ENCODE measurements at places on chromosomes 13 and 19.

DNA sequence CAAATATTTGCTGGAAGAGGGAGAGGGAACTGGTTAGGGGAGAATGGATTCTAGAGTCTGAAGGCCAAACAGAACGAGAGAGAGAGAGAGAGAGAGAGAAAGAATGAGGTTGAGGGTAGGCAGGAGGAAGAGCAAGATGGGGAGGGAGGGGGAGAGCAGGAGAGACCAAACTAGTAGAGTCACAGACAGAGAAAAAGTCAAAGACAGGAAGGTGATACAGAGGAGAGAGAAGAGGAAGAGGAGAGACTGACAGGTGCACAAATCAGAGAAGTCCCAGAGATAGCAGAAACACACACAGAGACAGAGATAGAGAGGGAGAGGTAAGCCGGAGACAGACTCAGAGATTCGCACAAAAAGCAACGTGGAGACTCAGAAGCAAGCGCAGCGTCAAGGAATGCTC lies 5.6 kb upstream of the CACNG6 start:
- no peak for DNase-seq

- DNase-seq, result no peak
Measured at GRCh38 chr13:79846386-79846785, 365.4 kb downstream of the NDFIP2 start.

DNA sequence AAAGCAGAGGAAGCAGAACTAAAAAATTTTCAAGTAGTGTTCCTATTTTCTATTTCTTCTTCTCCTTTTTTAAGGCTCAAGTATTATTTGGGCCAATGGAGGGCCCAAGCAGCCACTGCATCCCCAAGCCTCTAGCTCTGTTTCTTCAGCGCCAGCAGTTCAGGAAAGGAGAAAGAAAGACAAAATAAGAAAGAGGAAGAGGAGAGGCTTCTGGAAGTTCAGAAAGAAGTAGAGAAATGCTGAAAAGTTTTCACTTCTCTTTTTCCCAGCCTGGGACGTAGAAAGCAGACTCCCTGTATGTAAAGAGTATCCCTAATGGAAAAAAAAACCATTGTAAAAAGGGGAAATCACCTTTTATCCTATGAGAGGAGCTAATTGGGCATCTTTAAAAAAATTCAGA lies 165.5 kb upstream of the KLF12 start:
- DNase-seq, result no peak

GRCh38 chr13:43444081-43444480 lies 342.7 kb downstream of the ENOX1 start:
- DNase-seq, result no peak

DNA sequence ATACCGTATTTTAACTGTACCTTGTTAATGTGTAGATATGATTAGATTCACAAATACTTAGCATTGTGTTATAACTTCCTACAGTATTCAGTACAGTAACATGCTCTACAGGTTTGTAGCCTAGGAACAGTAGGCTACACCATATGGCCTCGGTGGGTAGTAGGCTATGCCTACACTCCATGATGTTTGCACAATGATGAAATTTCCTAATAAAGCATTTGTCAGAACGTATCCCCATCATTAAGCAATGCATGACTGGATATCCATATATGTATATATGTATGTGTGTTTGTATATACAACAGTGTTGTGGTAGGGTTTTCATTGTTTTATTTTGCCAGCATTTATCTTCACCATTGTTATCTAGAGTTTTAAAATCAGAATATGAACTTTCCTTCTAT lies 119.4 kb downstream of the SLC7A1 start:
- no peak for DNase-seq

DNA sequence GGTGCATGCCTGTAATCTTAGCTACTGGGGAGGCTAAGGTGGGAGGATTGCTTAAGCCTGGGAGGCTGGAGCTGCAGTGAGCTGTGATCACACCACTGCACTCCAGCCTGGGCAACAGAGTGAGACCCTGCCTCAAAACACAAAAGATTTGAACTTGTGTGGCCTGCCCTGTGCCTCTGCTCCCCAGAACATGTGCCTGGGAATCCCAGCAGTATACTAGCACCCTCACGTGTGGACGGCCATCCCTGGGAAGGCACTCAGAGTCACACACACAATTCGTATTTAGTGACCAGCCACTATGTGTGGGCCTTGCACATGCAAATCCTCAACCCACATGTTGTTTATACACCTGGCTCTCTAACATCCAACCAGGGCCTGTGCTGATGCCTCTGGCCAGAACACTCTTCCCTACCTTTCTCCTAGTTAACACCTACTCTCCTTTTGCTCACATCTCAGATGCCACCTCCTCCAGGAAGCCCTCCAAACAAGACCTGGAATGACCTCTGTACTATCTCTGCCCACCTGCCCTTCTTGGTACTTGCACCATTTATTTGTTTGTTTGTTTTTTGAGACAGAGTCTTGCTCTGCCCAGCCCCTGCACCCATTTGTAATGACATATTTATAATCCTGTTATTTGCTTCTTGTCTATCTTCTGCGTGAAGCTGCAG lies 7.7 kb downstream of the GADD45B start:
- DNase-seq, result no peak

DNA sequence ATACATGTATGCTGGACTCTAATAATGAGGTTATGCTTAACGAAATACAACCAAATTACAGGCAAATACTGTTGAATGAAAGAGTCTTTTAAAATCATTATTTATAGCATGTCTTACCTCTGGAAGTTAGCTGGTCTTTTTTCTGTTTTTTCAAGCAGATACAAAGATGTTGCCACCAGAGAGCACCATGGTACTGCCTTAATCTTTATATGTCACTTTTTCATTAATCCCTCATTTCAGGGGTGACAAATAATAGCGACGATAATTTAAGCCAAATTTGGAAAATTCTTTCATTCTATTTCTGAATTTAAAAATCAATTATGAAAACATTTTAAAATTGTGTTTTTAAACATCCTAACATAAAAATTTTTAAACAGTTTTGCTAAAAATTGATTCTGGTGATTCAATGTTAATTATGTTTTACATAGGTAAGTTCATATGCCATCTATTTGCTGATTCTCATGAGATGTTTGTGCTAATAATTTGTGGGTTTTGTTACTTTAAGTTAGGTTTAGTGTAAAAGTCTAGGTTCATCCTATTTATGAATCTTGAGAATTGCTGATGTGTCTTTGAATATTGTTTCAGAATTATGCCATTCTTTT lies 379.3 kb upstream of the SGCG start:
- DNase-seq, result no peak

DNA sequence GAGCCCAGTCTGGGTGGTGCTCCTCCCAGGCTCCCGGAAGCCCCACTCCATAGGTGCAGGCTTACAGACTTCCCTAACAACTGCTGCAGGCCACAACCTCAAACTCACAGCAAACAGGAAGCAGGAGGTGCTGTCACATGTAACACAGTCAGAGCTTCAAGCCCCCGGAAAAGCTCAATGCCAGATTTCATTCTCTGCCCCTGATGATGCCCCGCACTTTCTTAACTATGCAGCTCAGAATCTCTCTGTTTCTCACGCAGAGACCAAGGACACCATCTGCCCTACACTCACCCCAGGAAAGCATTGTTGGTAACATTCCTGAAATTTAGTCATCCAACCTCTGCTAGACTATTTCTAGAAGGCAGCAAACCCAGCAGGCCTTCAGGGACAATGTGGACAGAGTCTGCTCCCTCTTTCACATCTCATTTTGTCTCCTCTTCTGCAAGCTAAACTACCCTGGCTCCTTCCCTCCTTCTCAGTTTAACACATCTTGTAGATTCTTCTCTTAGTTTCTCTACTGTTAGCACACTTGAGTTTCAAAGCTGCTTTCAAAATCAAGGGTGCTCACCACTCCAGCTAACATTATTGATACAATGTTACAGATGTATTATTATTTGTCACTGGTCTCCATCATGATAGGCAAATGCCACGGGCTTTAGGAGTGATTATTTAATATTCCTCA lies 162.5 kb downstream of the KCTD12 start:
- no peak for DNase-seq

- no peak for DNase-seq
Measured at GRCh38 chr19:30887042-30887441, 462.2 kb downstream of the TSHZ3 start.

DNA sequence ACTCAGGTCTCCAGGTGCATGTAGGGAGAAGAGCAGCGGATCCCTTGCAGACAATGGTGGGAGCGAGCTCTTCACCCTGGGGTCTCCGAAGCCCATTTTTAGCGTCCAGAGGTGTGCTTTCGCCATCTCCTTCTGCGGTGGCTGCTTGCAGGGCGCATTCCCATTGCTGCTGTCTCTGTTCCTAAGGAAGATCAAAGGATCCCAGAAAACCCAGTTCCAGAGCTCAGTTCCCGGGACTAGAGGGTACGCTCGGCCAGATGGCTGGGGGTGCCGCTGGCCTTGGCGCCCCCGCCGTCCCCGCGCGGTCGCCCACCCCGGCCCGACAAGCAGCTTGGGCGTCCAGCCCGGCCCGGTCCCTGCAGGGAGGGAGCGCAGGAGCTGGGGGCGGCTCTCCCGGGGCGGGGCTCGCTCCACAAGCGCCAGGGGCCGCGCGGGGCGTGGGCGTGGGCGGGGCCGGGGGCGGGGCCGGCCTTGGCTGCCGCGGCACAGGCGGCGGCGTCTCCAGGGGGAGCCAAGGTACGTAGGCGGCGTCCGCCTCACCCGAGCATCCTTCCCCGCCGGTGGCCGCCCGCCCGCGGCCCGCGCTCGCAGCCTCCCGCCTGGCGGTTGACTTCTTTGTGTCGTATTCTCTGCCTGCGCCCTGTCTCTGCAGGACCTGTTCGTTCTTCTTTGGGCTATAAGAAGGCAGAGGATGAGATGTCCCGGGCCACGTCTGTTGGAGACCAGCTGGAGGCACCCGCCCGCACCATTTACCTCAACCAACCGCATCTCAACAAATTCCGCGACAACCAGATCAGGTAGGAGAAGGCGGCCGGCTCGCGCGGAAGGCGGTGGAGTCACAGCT lies 96.8 kb downstream of the ATP8A2 start:
- no peak for DNase-seq

DNA sequence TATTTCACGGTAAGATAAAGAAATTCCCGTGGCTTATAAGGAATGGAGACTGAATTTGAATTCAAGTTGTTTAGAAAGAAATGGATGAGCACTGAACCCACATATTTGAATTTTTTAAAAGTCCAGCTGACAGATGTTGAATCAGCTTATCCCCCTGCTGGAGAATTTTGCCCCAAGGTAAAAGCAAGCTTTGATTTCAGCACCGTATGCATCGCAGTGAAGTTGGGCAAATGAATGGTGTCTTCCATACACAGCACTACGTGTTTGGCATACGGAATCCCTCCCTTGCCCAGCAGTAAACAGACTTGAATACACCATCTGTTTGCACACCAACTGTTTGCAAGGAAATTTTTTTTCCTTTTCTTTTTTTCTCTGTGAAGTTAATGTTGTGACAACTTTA lies 77.5 kb upstream of the PEG3 start:
- no peak for DNase-seq

- DNase-seq, result no peak
Measured at GRCh38 chr19:11705474-11705873, 33.3 kb downstream of the ZNF823 start.

DNA sequence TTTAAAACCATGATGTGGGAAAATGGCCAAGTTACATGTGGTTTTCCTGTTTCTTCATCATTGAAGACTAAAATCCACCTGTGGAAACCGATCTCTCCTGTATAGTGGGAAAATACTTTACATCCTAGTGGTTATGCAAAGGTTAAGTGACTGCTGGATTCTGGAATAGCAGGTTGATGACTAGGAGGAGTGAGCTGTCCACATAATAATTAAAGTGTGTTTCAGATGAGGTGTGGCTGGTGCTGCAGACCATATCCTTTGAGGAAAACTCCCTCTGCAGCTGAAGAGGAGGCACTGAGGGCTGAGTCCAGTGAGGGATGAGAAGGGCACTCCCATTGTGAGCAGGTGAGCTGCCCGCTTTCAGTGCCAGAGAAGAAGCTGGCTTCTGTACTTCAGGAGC lies 43.2 kb downstream of the DCLK1 start:
- DNase-seq, result no peak

DNA sequence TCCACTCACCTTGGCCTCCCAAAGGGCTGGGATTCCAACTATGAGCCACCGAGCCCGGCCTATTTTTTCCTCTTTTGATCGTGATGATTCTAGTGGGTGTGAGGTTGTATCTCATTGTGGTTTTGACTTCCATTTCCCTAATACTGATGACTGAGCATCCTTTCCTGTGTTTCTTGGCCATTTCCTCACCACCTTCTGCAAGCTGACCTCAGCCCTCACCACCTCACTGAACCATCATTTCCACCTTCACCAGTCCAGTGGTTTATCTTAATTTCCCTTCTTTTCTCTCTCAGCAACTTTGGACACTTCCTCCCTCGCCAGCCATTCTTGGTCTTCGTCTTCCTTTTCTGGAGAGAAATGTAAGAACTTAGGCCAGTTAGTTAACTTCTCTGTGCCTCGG lies 13.0 kb upstream of the BICRA start:
- no peak for DNase-seq

GRCh38 chr19:31126236-31126635 lies 223.0 kb downstream of the TSHZ3 start:
- no peak for DNase-seq

DNA sequence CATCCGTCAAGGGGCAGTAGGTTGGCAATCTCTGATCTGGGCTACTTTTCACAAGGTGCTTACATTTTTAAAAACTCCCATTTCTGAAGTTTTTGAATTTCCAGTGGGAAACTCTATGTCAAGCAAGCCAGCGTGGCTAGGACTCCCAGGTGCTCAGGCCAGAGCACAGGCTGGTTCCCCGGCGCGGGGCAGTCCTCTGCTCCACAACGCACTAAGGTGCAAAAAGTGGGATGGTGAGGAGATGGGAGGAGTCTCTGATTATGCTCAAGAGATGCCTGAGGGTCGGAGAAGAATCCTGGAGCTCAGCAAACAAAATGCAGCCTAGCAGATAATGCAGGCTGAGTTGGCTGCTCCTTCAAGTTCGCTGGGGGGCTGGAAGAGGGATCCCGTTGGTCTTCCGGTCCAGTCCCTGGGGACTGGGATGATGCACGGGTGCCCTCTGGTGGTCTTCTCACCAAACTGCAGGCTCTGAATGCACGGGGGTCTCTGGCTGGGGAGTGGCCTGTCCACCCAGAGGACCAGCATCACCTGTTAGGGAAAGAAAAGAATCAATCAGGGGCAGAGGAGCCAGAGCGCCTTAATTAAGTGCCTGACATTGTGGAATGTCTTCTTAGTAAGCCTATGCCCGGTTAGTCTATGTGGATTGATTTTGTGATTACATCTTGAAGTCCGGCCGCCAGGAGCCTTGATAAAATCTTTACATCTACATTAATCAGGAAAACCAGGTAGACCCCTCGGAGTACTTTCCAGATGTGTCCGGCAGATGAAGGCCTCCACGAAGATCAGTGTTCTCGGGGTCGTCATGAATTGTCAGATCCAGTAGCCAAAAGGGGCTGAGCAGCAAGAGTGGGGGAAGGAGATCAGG lies 244.4 kb upstream of the MAB21L1 start:
- DNase-seq, result peak; percentile 21

GRCh38 chr13:97521726-97522125 lies 87.8 kb downstream of the RAP2A start:
- no peak for DNase-seq

- DNase-seq, result no peak
Measured at GRCh38 chr13:33169273-33169980, 116.1 kb downstream of the STARD13 start.

- DNase-seq, result no peak
Measured at GRCh38 chr19:12485052-12485416, 418 bp upstream of the ZNF709 start.
